ENCODE measurements at places on chromosomes 16 and 17.

- no peak for DNase-seq
Observed at GRCh38 chr16:73553941-73554660, 506.2 kb upstream of the ZFHX3 start.

- DNase-seq = peak; percentile 40
Observed at GRCh38 chr17:79393358-79394052, 217.3 kb downstream of the RBFOX3 start.

DNA sequence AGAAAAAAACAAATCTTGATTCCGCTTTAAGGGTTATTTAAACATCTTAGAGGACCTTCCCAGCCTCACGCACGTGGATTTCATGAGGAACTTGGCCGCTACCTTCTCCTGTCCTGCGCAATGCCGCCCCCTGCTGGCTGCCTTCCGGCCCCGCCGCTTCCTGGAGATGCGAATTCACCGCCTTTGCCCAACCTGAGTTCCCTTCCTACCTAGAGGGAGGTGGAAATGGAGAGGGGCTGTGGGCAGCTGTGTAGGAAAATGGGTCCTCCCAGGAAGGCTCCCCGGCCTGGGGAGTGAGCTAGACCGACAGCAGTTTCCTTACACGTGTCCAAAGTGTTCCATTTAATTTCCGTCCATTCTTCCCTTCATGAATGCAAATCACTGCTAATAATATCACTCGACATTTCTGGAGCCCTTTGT is 1.0 kb upstream of the ABCC12 start:
- peak; percentile 83 for DNase-seq

GRCh38 chr16:2468233-2468724 is 2.8 kb upstream of the NTN3 start:
- DNase-seq = peak; percentile 47

DNA sequence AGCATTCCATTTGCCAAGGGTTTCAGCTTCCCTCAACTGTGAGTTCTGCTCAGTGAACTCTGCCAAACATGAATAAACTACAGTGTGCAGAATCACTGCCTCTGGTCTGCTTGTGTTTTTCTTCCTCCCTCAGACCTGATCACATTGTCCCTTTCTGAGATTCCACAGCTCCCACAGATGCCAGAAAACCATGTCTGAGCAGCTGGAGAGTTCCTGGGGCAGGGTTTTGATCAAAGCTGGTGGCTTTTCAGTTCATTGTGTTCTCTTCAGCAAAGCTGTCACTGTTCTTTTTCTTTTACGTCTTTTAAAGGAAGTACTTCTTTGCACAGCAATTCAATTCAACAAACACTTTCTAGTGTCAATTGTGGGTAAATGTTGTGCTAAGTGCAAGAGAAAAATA is 555.8 kb downstream of the RBFOX1 start:
- no peak for DNase-seq

- no peak for DNase-seq
Observed at GRCh38 chr17:39943702-39944392, 16.3 kb downstream of the LRRC3C start.

GRCh38 chr17:5118219-5118618 is 2.4 kb downstream of the USP6 start:
- no peak for DNase-seq

GRCh38 chr16:14003074-14003570 is 68.0 kb upstream of the MRTFB start:
- no peak for DNase-seq

DNA sequence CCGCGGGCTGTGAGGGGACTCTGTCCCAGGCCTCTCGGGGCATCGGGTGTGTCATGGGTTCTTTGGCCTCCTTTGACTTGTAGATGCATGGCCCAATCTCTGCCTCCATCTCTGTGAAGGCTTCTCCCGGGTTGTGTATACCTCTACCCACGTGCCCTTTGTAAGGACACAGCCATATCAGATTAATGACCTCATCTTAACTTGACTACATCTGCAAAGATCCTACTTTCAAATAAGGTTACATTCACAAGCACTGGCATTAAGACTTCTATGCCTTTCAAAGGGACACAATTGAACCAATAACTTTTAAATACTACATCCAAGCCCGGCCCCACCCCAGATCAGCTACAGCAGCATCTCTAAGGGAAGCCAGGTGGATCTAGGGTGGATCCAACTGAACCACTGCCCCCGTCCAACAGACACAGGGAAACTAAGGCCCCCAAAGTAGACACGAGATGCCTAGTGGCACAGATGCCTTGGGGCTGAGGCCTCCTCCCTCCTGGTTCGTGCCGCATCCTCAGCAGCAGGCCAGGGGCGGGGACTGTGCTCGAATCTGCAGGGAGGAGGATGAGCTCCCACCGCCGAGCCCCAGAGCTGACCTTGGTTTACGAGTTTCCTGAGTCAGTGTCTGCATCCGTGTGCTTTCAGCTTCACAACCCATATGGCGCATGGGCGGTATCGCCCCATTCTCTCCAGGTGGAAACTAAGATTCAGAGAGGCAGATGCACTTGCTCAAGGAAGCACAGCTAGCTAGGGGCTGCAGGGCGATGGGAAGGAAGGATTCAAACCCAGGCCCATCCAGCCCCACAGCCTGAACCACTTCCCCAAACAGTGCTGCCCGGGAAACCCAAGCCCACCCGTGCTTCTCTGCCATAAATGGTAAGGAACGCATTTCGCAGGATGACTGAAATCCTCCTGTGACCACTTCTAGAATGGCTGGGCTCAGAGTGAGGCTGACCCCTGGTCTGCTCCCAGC is 353.3 kb downstream of the C16orf95 start:
- no peak for DNase-seq

- DNase-seq = no peak
Observed at GRCh38 chr16:75380870-75381269, 52.4 kb downstream of the CFDP1 start.

GRCh38 chr16:57549730-57550129 is 7.3 kb downstream of the ADGRG5 start:
- no peak for DNase-seq

GRCh38 chr17:45277992-45278391 is 16.1 kb upstream of the SPATA32 start:
- DNase-seq = no peak

- no peak for DNase-seq
Observed at GRCh38 chr16:14609716-14610115, 20.3 kb downstream of the PARN start.

GRCh38 chr16:71727551-71728324 is 3.2 kb upstream of the PHLPP2 start:
- peak; percentile 89 for DNase-seq

DNA sequence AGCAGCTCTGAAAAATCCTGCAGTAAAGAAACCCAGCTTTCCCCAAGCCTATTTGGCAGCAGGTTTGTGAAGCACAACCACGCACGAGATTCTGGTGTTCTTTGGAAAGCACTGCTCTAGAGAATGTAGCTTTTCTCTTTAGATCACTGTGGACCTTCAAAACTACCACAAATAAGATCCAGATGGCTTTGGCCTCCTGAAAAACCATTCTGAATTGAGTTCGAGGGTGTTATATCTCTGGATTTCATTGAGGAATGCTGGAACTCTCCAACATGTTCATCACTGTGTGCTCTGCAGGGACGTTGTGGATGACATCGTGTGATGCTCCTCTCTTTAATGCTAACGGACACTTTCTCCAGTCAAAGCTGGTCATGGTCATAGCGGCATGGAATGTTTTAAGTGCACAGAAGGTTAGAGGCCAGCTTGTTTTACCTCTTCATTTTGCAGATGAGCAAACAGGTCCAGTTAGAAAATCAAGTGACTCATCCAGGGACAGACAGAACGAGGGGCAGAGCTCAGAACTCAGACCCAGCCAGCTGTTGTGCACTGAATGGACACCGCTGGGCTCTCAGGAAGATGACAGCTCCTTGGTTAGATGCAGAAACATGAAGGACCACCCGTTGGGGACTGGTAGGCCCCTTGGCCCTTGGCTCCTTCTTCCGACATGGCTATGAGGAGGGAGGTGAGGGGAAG is 37.2 kb downstream of the CCDC42 start:
- no peak for DNase-seq

DNA sequence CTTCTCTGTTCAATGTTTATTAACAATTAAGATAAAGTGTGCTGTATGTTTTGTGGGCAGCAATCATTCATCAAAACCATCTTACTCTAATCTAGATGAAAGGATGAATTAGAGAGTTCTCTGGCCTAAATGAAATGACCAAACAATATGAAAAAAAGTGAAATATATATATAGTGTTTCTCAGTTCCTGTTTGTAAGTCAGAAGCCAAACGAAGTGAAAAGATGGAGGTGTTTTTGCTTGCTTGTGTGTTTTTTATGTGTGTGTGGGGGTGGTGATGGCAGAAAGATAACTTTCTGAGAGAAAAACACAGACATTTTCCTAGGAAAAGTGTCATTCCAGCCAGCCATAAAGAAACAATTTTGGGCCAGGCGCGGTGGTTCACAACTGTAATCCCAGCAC is 138.6 kb downstream of the CDH8 start:
- DNase-seq = no peak

- no peak for DNase-seq
Observed at GRCh38 chr17:57544834-57545463, 200.2 kb downstream of the CCDC182 start.

DNA sequence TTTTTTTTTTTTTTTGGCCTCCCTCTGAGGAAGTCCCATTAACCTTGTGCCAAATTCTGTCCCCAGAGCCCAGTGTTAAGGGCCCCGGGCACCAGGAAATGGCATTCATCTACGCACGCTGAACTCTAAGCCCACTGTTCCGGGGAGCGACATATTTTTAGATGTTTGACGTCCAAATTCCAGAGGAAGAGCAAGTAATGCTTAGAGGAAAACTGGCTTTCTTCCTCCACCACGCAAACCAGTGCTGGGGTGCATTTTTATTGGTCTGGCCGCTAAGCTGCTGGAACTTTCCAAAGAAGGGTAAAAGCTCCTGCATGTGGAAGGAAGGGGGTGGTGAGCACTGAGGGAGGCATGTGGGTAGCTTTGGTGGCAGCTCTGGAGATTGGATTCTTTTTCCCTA is 8.3 kb downstream of the WFDC1 start:
- DNase-seq = no peak

- no peak for DNase-seq
Observed at GRCh38 chr16:49282690-49283375, 1.2 kb upstream of the CBLN1 start.

- no peak for DNase-seq
Observed at GRCh38 chr16:57403965-57404817, at the start of gene CCL17. TSS of gene CCL17 (plus strand) at chr16:57404767. CDS start at chr16:57413933, 9,166 bp downstream.

DNA sequence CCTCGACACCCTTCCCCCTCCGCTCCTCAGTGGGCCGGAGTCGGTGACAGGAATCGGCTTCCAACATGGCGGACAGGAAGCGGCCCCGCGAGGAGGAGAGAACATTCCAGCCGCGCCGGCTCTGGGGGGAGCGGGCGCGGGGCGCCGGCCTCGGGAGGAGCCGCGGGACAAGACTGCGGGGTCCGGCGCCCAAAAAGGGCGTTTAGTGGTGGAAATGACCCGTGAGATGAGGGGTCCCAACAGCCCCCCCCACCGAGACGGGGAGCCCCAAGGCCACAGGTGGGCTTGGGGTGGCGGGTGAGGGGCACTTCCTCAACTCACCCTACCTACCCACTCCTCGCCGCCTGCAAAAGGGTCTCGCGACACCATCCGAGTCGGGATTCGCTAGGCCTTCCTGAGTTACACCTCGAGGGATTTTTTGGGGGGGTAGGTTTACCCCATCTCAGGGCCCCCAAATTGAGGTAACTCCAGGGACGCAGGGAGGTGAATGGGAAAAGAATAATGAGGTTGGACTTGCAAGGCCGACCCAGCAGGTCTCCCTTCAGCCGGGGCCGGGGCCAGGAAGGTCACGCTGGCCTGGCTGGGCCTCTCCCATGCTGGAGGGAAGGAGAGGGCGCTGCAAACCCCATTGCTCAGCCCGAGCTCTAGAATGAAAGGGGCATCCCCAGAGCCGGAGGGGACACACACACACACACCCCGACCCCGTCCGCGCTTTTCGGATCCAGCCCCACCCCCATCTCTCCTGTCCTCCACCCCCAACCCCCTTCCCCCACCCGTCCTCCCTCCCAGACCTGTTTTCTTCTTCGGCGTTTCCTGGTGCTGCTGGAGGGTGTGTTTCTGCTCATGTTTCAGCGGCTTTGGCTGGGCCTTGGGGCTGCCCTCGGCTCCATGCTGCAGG is 707 bp downstream of the NUFIP2 start:
- DNase-seq = peak; percentile 86

DNA sequence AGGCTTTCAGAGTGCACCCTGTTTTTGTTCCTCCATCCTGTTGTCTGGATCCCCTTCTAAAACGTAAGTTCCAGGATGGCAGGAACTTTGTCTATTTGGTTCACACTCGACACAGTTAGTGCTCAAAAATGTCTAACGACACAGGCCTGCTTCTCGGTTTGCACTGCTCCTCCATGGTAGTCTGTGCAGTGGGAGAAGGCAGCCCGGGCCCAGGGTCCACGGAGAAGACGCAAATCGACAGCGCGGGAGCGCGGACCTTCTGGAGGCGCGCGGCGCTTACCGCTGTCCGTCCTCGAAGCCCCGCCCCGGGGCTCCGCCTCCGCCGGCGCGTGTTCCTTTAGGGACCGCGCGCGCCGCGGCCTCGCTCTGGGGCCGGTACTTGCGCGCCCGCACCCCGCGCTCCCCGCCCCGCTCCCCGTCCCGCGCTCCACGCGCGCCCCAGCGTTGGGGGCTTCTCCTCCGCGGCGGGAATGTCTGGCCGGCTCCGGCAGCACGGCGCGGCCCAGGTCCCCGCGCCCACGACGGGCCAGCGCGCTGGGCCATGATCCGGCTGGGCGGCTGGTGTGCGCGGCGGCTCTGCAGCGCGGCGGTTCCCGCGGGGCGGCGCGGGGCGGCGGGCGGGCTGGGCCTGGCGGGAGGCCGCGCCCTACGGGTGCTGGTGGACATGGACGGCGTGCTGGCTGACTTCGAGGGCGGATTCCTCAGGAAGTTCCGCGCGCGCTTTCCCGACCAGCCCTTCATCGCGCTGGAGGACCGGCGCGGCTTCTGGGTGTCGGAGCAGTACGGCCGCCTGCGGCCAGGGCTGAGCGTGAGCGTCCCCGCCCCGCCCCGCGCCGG is at the start of gene NT5M:
Gene NT5M (plus strand): TSS at position 364 of the 837 bp plus-strand sequence. CDS start 178 bp downstream, at position 542.
- DNase-seq = peak; percentile 89

DNA sequence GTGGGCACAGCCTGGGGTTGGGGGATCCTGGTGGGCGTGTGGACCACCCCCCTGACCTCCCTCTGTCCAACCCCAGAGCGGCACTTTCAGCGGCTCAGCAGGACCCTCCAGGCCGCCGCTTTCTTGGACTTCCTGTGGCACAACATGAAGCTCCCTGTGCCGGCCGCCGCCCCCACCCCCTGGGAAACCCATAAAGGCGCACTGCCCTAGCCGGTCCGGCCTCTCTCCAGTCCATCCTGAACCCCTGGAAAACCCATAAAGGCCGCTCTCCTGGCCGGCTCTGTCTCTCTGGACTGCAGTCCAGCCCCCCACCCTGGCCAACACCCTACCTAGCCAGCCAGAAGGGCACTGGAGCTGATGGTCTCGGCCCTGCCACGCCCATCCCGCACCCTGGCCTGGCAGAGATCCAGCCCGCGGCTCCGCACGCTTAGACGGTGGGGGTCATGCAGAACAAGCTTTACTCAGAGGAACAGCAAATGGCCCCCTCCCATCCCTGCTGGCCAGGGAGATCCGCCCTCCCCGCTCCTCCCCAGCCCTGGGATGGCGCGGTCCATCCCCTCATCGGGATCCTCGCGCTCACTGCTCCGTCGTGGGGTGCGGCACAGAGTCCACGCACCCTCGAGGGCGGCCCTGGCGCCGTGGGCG is 2.7 kb downstream of the NOXO1 start:
- DNase-seq = no peak

- no peak for DNase-seq
Observed at GRCh38 chr17:67656494-67657203, 61.1 kb upstream of the NOL11 start.

- no peak for DNase-seq
Observed at GRCh38 chr17:7027335-7027734, 4.5 kb downstream of the BCL6B start.

GRCh38 chr17:72421128-72422092 is 300.6 kb downstream of the SOX9 start:
- DNase-seq = no peak

GRCh38 chr17:58238147-58238634 is at the start of gene LPO:
TSS of gene LPO (plus strand) at chr17:58238584. CDS start at chr17:58242980, 4,396 bp downstream.
- DNase-seq = no peak

Measured in erythroblast (primary cell).